Stimulated activated CD8-positive, alpha-beta memory T cell treated with anti-CD3 and anti-CD28 coated beads, Interleukin-4, amount 100 ng/mL, for 4 hours (primary cell): ENCODE measurements at places on chromosomes 12 and 14.

- DNase-seq = no peak
Measured at GRCh38 chr12:91003737-91004136, 1.0 kb downstream of the EPYC start.

DNA sequence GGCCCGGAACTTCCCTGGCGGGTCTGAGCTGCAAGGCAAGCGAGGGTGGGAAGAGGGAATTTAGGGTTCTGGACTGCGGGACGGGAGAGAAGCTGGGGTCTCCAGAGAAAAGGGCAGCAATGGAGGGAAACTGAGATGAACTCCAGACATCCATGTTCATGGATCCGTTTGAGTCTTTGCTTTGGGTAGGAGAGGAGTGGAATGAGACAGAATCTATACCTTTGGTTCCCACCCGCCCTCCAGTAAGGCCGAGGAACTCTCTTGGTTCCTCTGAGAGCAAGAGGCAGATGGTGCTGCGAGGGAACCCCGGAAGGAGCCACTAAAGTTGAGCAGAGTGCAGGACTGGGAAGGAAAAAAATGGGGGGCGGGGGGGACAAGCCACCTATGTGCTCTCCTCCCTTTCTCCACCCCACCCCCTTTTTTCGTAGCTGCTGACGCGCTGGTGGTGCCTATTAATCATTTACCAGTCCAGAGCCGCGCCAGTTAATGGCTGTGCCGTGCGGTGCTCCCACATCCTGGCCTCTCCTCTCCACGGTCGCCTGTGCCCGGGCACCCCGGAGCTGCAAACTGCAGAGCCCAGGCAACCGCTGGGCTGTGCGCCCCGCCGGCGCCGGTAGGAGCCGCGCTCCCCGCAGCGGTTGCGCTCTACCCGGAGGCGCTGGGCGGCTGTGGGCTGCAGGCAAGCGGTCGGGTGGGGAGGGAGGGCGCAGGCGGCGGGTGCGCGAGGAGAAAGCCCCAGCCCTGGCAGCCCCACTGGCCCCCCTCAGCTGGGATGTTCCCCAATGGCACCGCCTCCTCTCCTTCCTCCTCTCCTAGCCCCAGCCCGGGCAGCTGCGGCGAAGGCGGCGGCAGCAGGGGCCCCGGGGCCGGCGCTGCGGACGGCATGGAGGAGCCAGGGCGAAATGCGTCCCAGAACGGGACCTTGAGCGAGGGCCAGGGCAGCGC, 1.2 kb downstream of the SSTR1 start:
- DNase-seq = no peak

DNA sequence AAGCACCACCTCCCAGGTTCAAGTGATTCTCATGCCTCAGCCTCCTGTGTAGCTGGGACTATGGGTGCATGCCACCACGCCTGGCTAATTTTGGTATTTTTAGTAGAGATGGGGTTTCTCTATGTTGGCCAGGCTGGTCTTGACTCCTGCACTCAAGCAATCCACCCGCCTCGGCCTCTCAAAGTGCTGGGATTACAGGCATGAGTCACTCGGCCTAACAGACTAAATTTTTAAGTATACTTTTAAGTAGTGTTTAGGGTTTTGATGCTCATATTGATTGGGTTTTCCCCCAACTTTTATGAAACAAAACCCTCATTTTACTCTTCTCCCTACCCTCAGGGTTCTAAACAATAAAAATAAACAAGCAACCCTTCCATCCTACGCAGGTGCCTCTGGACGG, 5.5 kb downstream of the MYO1A start:
- no peak for DNase-seq

GRCh38 chr12:14886271-14886670, 617 bp upstream of the MGP start:
- DNase-seq = no peak

- no peak for DNase-seq
Measured at GRCh38 chr14:90781344-90781761, 34.9 kb downstream of the TTC7B start.

- DNase-seq = no peak
Measured at GRCh38 chr12:79886917-79887519, 47.9 kb downstream of the PPP1R12A start.

DNA sequence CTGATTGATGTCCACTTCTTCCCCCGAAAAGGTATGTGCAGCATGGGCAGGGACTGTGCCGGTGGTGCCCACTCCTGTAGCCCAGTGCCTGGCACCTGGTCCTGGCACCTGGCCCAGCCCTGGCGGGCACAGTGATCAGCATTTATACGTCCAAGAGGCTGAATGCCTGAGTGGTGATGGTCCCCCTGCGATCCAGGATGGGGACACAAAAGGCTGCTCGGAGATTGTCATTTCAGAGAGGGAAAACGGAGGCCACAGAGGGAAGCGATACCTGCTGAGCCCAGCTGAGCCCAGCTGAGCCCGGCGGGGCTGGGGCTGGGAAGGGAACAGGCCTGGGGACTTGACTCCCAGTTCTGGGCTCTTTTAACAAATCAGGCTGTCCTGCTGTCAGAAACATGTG, 55.8 kb downstream of the PRIMA1 start:
- no peak for DNase-seq

- no peak for DNase-seq
Measured at GRCh38 chr12:80314741-80315140, 129.3 kb upstream of the PTPRQ start.

GRCh38 chr14:30185832-30186231, 258.2 kb upstream of the PRKD1 start:
- no peak for DNase-seq

DNA sequence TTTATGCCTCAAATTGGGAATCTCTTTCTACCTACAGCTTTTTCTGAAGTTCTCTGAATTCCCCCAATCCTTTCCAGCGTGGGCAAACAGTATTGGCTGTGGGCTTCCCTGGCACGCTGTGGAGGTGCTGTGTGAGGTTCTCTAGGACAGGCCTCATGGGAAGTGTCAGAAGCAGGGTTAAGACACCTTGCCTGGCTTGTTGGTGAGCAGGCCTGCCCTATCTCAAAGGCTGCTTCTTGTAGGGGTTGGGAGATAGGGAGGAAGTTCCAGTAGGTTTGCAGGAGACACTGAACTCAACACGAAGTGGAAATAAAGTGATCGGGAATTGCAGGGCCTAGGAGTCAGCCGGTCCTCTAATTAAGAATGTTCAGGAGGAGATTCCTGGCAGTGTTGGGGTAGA, 30.0 kb upstream of the DCD start:
- DNase-seq = no peak

DNA sequence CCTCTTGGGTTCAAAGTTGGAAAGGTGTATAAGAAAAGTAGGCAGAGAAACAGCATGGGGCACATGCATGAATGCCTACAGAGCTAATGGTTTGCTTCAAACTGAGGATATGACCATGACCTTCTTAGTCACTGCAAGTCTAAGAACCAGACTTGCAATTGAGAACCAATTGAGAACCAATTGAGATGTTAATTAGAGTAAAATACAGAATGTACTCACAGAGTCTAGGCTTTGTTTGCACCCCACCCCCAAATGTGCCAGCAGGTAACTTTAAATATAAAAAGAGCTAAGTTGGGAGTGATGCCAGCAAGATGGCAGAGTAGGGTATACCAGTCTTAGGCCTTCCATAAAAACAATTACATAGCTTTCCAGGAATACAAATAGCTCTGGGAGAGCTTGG, 227.3 kb upstream of the ALG10 start:
- no peak for DNase-seq

DNA sequence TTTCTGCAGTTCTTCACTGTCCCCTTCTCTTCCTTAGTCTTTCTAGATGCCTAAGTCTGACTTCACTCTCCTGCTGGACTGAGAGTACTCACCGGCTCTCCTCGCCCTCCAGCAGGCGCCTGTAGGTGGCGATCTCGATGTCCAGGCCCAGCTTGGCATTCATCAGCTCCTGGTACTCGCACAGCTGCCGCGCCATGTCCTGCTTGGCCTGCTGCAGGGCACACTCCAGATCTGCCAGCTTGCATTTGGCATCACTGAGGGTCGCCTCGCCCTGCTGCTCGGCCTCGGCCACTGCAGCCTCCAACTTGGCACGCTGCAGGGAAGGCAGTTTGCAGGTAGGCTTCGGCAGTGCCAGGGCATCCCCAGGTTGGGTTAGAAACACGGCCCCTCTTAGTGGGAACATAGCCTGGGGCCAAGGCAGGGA, 5.2 kb downstream of the KRT84 start:
- DNase-seq = no peak

- DNase-seq = no peak
Measured at GRCh38 chr12:89350260-89350629, 2.1 kb downstream of the DUSP6 start.

GRCh38 chr14:54683882-54684794, 117.2 kb downstream of the SAMD4A start:
- DNase-seq = no peak

DNA sequence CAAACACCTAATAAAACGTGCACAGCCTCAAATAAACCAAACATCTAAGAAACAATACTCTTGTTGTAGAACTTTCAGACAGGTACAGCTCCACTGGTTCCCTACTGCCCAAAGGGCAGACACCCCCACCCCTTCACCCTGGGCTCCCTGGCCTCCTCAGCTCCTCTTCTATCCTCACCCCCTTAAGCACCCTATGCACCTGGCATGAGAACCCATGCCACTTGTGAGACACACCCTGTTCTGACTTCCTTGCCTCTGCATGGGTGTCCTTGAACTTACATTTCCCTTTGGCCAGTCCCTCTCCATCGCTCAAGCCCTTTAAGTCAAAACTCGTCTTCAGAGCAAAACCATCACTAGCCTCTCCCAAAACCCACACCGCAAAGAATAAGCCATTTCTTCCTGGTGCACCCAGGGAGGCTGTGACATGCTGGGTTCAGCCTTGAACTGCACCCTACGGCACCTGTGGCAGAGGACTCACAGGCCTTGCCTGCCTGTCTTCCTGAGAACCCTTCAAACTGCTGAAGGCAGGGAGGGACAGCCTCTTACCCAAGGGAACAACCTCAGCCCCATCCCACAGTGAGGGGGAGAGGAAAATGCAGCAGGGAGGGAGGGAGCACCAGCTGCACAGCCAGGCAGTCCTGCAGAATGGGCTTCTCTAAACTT, 12.6 kb upstream of the ACTR6 start:
- no peak for DNase-seq

DNA sequence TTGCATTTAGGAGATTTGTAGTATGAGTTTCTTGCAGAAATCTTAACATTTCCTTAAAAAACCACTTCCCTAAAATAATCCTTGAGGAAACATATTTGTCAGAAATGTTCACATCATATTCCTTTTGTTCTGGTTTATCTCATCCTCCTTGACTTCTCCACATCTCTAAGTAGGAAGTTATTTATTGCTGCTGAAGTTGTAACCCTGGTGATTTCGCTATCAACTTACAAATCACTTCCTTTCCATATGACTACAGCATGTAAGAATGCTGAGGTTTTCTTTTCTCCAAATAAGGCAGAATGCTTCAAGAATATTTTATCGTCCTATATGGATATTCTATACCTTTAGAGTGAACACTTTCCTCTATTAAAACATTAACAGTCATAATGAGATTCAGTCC, 751.7 kb downstream of the NRXN3 start:
- no peak for DNase-seq

DNA sequence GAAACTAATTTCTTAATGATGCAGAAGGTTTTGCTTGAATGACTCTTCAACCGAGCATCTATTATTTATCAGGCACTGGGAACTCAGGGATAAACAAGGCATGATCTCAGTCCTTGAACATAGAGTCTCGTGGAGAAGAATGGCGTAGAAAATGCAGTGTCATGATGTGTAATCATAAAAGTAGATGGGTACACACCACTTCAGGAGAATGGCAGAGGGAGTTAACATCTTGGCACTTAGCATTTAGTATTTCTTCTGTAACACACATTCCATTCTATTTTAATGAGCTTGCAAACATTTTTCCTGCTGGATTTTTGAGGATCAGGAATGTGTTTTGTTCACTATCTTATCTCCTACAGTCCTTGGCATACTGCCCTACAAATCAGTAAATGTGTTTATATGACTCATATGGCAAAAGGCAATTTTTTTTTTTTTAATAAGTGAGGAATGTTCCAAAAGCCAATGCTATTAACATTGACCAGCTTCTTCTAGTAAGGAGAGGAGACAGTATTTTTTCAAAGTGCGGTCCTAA, 3.8 kb downstream of the TXNRD1 start:
- no peak for DNase-seq

DNA sequence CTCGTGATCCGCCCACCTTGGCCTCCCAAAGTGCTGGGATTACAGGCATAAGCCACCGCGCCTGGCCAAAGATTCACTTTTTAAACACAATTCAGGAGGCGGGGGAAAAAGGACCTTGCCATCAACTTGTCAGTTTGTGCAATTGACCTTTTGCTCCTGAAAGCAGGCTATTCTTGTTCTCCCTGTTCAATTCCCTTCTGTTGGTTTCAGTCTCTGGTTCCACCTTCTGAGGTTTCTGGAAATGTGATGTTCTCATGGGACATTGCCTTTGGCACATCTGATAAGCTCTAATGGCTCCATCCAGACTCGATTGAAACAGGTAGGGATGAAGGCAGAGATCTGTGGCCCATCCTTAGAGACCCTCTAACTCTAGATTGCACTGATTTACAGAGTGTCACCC, 17.9 kb upstream of the CCDC85C start:
- DNase-seq = no peak

DNA sequence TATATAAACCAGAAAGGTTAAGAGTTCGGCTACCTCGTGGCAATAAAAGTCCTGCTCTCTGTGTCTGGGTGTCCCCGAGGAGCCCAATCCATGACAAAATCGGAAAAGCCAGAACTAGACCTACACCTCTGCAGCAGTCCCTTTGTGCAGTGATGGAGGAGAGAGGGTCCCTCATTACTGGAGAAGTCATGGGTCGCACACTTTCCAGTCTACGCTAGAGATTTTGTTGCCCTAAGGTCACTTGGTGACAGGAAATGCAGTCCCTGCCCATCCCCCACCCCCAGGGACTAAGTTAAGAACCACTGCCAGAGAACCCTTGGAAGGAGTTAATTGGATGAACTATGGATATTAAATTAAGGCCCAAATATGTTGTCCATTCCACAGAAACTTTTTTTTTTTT, 104.4 kb upstream of the ATF7IP start:
- no peak for DNase-seq

GRCh38 chr12:57889500-57889989, 43.0 kb upstream of the CTDSP2 start:
- DNase-seq = no peak

DNA sequence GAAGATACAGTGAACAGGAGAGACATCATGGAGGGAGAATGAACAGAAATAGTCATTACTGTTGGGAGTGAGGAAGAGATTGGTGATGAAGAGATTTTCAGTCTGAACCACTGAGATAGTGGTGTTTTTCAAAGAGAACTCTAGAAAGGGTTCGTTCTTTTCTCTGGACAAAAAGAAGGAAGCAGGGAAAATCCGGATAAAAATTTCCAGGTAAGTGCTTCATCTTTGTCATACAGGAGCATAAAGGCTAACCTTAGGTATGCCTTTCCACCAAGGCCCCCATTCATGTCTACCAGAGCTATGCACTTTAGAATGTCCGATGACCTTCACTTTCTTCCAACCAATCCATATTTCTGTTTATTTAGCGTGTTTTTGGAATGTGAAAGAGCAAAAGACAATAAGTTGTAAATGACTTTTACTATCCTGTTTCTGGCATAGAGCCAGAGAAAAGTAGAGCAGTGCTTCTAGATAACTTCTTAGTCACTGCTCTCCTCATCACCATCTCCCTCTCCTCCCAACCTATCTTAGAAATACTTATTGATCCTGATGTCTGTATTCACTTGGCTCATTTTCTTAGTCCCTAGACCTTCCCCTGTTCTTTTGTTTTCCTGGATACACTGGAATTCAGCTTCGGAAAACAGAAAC, 116.5 kb downstream of the TTC6 start:
- DNase-seq = no peak
